ENCODE measurements at places on chromosomes 3 and 15.

DNA sequence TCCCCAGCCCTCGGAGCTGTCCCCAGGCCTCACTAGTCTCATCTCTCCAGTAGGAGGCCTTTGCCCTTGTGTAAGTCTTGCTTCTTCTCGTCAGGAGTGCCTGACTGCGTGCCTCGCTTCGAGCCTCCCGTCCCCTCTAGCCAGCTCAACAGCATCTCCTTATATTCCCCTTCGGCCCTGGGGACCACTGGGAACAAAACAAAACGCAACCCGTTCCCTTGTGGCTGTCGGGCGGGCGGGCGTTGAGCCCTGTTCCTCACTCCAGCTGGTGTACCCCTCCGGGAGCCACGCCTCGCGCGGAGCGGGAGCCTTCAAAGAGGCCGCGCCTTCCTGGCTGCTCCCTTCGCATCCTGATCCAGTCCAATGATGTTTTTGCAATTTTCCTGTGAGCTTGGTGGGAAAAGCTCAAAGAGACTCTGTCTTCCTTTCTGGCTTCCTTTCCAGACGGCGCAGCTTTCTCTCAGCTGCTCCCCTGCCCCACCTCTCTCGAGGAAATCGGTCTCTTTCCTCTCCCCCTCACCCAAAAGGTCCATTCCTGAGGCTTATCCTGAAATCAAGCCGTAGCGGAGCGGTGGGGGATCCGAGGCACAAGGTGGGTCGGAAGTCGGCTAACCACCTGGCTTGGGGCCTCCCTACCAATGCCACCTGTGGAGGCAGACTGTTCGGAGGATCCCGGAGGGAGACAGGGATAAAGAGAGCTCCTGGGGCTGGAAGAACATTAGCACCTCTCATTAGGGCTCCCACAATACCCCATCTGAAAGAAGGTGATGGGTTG, 33.4 kb upstream of the SRP14 start:
- no peak for DNase-seq

DNA sequence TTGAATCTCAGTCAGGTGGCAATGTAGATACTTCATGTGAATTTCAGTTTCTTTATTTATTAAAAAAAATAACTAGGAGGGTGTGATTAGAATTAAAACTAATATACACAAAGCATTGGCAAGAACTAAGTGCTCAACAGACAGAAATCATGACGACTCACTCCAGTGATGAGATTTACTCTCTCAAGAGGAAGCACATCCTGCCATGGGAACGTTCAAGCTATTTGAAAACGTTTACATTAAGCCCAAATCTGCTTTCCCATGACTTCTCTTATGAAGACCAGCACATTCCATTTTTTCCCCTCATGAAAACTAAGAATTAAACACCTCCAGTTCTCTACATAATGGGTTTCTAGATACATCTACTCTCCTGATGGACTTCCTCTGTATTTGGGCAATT, 8.5 kb downstream of the WDR53 start:
- DNase-seq: no peak

DNA sequence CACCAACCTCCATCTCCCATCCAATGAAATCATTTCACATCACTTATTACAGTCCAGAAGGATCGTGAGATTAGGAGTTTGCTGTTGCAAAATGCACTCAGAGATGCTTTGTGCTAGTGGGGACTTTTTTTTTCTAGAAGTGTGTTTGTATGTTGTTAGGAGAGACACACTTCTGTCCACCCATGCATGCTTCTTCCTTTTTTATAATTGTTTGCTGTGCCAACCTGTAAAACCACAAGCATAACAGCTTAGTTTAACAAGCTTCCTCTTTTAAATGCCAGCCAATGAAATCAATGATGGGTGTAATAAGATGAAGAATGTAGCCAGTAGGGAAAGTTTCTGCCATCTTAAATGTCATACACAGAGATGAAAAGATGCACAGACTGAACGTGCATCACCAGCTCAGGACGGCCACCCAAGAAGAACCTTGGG, 305.6 kb upstream of the STT3B start:
- no peak for DNase-seq

- DNase-seq: no peak
Measured at GRCh38 chr15:57415602-57416001, 39.3 kb downstream of the CGNL1 start.

DNA sequence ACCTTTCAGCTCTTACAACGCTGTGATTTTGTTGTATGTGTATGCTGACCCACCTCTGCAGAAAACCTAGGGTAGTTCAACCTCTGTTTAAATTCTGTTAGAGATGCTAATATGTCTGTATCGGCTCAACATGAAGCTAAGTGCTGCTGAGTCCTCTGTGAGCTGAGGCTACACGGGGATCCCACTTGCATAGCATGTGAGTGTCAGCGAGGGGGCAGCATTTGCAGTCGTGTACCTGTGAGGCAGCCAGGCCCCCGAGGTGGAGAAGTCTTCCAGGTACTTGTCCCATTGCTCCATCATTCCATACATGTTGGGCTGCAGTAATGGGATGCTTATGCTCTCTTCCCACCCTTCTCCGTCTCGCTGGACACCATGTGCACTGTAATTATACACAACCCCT, 3.7 kb downstream of the MKRN2OS start:
- DNase-seq: no peak

DNA sequence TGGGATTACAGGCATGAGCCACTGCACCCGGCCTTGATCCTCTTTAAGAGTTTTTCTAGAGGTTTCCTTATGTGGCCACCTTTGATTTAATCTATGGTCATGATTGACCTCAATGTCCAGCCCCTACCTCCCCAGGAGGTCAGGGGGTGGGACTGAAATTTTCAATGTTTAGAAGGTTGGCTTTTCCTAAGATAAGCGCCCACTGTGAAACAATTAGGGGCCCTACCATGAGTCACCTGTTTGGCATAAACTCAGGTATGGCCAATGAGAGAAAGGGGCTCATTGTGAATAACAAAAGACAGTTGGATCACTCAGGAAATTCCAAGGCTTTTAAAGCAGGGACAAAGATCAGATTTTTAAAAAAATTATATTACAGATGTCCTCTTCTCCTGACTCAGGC, 51.1 kb downstream of the ZBTB11 start:
- DNase-seq: no peak

GRCh38 chr15:88905576-88905975, 7.6 kb downstream of the MFGE8 start:
- DNase-seq: no peak

- no peak for DNase-seq
Measured at GRCh38 chr3:134330883-134331810, 43.1 kb downstream of the AMOTL2 start.

GRCh38 chr15:22903961-22904534, 65.6 kb downstream of the NIPA2 start:
- no peak for DNase-seq

DNA sequence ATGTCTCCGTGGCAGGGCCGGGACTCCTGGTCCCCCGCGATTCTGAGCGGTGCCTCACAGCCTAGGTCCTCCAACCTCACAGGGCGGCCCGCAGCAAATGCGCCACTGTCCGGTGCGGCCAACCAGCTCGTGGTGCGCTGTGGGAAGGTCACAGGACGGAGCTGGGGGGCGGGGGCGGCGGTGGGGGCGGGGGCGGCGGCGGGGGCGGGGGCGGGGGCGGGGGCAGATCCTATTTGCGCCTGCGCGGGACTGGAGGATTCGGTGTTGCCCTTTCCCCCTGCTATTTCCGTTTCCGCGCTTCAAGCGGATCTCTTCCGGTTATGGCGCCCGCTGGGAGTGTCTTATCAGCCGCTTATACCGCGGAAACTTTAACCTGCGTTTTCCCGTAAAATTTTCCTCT, 106.7 kb upstream of the SNRPN start:
- DNase-seq: no peak

GRCh38 chr3:170494766-170495165, 76.1 kb downstream of the CLDN11 start:
- no peak for DNase-seq

- DNase-seq: no peak
Measured at GRCh38 chr3:107592073-107592472, 69.3 kb downstream of the BBX start.

DNA sequence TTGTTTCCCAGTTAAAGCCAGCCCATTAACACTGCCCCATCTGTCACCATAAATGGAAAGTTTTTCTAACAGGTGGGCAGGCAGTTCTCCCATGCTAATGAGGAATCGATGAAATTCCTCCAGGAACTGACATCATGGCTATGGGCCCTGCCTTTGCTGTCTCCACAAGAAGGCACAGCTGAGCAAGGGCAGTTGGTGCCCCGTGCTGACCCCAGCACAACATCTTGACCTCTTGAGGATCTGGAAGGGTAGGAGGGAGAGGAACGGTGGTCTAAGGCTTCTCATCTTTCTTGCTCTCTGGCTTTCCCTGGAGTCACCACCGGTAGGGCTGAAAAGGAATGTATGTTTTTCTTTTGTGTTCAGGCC, 46.7 kb downstream of the CHCHD6 start:
- no peak for DNase-seq

GRCh38 chr3:11072631-11073030, 80.1 kb downstream of the SLC6A1 start:
- no peak for DNase-seq

GRCh38 chr3:14921811-14922705, 25.3 kb upstream of the NR2C2 start:
- no peak for DNase-seq

- DNase-seq: no peak
Measured at GRCh38 chr15:88131937-88132336, 124.6 kb downstream of the NTRK3 start.

GRCh38 chr3:37872413-37873160, 10.9 kb downstream of the CTDSPL start:
- no peak for DNase-seq

DNA sequence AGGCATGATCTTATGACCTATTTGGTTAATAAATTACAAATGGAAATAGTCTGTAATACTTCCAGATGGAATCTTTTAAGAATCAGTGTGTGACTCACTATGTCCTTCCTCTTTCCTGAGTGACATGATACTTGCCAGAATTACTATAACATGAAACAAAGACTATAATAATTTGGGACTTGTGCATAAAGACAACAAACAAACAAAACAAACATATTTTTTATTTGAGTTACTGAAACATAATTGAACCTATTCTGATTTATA, 1268.1 kb downstream of the OTOL1 start:
- DNase-seq: no peak

GRCh38 chr3:45154641-45155147, 8.5 kb upstream of the CDCP1 start:
- DNase-seq: no peak

- no peak for DNase-seq
Measured at GRCh38 chr3:80234706-80235105, 466.9 kb upstream of the ROBO1 start.

- DNase-seq: no peak
Measured at GRCh38 chr15:35129361-35129760, 44.3 kb upstream of the NANOGP8 start.

GRCh38 chr3:38404286-38404685, 49.4 kb upstream of the ACVR2B start:
- no peak for DNase-seq

DNA sequence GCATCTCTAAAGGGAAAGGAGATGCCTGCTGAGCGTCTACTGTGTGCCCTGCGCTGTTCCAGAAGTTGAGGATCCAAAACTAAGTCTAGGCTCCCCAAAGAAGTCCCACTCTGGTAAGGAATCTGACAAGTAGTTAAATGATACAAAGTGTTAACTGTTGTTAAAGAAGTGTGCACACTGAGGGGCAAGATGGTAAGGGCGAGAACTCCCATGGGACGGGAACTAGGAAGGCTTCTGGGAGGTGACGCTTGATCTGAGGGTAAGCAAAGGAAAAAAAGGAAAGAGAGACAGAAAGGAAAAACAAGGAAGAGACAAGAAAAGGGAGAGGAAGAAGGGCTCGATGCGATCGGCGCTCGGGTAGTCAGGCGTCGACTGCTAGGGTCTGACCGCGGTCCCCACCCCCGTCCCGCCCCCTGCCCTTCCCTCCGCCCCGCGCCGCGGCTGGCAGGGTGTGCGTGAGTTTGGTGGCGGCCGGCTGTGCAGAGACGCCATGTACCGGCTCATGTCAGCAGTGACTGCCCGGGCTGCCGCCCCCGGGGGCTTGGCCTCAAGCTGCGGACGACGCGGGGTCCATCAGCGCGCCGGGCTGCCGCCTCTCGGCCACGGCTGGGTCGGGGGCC, at the start of gene LACTB:
Gene LACTB (plus strand): TSS at position 480 of the 620 bp plus-strand sequence. CDS start 11 bp downstream, at position 491.
- peak; percentile 74 for DNase-seq

DNA sequence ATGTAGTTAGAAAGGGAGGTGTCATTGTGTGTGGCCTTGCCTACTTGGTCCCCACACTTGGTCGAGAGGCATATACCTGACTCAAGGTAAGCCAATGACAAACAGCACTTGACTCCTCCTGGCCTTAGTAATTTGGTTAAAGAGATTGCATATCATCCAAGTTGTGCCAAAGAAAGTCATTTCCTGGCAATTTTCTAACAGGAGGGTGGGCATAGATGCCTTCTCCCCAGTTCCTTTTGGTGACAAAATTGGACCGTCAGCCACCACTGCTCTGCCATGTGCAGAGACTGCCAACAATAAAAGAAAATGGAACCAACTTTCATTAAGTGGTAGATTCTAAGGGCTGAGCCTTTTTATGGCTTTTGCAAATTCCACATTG, 7.9 kb upstream of the LEKR1 start:
- DNase-seq: no peak

- no peak for DNase-seq
Measured at GRCh38 chr15:87348746-87349145, 907.8 kb downstream of the NTRK3 start.

DNA sequence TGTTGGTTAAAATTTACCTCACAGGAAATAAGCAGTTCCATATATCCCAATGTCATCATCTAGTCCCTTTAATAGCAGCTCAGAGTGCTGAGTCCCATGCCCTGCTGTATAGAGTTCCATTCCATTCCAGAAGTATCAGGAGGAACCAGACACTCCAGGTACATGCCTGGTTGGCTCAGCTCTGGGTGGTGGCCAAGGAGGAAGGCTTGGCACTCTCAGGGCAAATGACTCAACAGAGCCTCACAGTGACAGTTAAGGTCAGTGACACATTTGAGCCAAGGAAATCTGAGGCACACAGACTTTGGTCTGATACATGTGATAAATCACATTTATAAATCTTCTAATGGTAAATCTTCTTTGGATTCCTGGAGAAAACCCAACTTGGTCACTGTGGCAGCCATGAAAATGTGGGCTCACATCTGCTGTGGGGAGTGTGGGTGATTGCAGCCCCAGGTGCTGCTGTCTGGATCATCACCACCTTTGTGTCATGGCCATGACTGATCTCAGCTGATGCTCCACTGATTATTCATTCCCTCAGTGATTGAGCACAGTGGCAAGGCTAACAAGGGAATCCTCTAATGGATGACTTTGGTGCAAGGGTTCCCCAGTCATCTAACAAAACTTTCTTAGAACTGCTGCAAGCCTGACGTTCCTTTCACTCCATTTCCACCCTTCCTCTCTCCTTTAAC, 9.3 kb downstream of the HHLA2 start:
- no peak for DNase-seq

DNA sequence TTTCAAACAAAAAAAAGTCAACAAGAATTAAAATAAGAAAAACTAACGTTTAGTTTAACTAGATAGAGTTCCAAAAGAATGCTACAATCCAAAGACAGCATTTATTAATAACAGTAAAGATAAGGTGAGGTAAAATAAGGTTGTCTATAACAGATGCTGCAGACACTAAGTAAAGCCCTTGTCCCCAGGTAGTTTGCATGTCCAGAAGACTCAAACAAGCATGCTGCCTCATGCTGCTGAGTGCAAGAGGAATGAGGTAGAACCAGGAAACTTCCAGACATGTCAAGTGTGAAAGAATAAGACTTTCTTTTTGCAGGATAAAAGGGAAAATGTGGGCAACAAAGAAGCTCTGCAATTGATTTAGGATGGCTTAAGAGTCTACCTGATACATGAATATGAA, 439.2 kb downstream of the PLOD2 start:
- no peak for DNase-seq

GRCh38 chr3:100160521-100160920, 46.2 kb upstream of the FILIP1L start:
- no peak for DNase-seq

GRCh38 chr3:192408647-192409200, 318.6 kb downstream of the FGF12 start:
- DNase-seq: no peak

Data from activated T-cell treated with anti-CD3 and anti-CD28 coated beads for 24 hours (primary cell).